ENCODE measurements at places on chromosomes 11 and 22.
A peak's percentile ranks its signal among the peaks of the same experiment; 100 is the strongest.

DNA sequence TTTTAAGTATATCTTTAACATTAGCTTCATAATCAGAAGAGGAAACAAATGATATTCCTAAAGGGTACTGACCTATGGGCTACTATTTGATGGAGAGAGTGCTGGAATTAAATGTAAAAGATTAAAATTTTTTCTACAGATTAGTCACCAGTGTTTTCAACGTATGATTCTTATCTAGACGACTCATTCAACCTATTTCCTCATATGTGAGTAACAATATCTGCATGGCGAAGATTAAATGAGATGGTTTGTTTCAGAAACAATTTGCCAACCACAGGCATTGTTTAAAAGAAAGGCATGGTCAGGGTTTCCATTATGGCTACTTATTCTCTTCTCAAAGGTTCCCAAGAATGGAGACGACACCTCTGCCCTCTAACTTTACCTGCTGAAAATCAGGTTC is 20.4 kb downstream of the OR56B4 start:
- no peak for DNase-seq

GRCh38 chr22:31272522-31273446 is 19.5 kb downstream of the PIK3IP1 start:
- DNase-seq, result peak; percentile 74

DNA sequence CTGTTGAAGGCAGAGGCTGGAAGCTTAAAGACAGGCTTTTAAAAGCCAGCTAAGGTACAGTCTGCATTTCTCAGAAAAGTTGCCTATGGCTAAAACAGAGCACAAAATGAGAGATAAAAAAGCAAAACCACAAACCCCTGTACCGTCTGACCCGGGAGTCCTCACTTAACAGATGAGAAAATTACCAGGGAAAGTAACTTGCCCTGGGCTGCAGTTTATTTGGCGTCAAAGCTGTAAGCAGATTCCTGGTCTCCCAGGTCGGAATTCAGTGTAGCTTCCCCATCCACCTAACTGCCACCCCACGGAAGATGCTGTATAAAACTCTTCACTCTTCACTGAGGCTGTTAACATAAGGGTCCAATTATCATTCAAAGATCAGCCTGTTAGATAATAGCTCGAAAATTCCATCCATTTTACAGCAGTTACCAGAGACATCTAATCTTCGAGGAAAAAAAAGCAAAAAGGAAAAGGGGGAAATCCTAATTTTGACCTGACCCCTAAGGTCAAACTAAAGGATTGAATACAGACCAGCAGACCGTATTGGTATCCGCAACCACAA is 1.5 kb downstream of the TCF20 start:
- no peak for DNase-seq

GRCh38 chr11:124863826-124864165 is 1.4 kb upstream of the ROBO3 start:
- DNase-seq, result peak; percentile 60

DNA sequence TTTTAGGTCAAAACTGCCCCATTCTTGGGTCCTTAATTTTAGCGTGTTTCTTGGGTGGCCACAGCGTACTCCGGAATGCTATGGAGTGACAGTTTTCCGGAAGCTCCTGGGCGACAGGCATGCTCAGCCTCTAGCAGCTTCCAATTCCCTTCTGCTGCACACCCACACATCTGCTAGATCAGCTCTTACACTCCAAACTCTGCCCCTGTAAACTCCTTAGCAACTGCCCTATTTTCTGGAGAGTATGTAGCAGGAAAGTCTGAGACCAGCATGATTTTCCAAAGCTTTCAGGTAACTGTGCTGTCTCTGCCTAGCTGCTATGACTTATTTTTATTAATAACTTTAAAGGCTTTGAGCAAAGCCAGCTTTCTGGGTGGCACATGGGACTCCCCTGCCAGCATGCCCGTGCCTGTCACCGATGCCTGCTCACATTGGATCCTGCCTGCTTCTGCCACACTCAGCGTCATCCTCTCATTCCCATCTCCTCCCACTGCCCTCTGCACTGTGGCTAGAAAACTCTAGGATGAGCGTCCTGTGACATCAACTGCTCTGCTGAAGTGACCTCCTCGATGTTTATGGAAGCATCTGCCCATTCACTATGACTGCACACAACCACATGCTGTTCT is 17.3 kb downstream of the TOLLIP start:
- DNase-seq, result no peak

- DNase-seq, result peak; percentile 44
These were observed 47.9 kb upstream of the RFPL3 start for GRCh38 chr22:32309585-32310251.

DNA sequence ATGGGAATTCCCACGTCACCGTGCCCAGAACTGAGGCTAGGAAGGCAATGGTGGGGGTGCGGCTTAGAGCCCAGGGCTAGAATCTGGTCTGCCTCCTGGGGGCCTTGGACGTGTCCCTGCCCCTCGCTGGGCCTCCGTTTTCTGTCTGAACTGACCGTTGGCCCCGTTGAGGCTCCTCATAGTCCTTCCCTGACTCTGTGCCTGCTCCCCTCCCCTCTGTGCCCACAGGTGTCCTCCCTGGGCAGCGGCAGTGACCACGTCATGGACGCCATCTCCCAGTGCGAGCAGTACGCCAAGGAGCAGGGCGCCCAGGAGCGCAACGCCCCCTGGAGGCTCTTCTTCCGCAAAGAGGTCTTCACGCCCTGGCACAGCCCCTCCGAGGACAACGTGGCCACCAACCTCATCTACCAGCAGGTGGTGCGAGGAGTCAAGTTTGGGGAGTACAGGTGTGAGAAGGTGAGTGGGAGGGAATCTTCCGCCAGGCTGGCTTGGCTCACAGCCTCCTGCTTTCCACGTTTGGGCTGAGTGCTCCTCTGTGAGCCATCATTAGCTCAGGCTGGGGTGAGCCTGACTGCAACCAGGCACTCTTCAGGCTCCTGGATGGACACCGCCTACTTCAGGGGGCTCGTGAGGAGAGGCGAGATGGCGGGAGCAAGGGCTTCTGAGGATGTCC is 63.9 kb downstream of the MYO7A start:
- DNase-seq, result peak; percentile 93

GRCh38 chr11:79226126-79226525 is 214.7 kb downstream of the TENM4 start:
- no peak for DNase-seq
